ENCODE measurements at places on chromosomes 16 and 17. TPM values are rescaled to one million over a fixed set of nuclear protein-coding genes. Genes with fewer than 3 reads are reported as not detected.

The DBNDD1 gene
- 0.55 TPM for total RNA-seq

The EFCAB13 gene
- 5.1 TPM for total RNA-seq

The CD300LB gene
- not detected for total RNA-seq

The TMC7 gene
- total RNA-seq = not detected

The LRRC37A gene
- total RNA-seq = 7.1 TPM

The SLC35B1 gene
- 42.9 TPM for total RNA-seq

The ZSCAN10 gene
- total RNA-seq = 0.28 TPM

The KCNJ12 gene
- not detected for total RNA-seq

The TM4SF5 gene
- not detected for total RNA-seq

The KRT26 gene
- not detected for total RNA-seq

The AANAT gene
- not detected for total RNA-seq

The MRPS34 gene
- total RNA-seq = 89.4 TPM

The ATP1B2 gene
- 0.18 TPM for total RNA-seq

The SLC4A1 gene
- not detected for total RNA-seq

The ODAD4 gene
- total RNA-seq = 1.4 TPM

The NOTUM gene
- total RNA-seq = 0.30 TPM

The ACSM2B gene
- not detected for total RNA-seq

The ITGA2B gene
- 0.65 TPM for total RNA-seq

The AGRP gene
- total RNA-seq = not detected

The PLA2G10 gene
- not detected for total RNA-seq

The MMP28 gene
- total RNA-seq = not detected

The ZNF385C gene
- not detected for total RNA-seq

The OR3A3 gene
- not detected for total RNA-seq

The EME1 gene
- total RNA-seq = 13.2 TPM

The QPRT gene
- total RNA-seq = 3.8 TPM

The SLC12A3 gene
- not detected for total RNA-seq

The CES1 gene
- total RNA-seq = 0.60 TPM

The CD79B gene
- total RNA-seq = 37.2 TPM

The CHST5 gene
- total RNA-seq = not detected

The ZG16B gene
- total RNA-seq = 1.6 TPM

The SARM1 gene
- total RNA-seq = 21.7 TPM

The TNS4 gene
- 5.7 TPM for total RNA-seq

The KRTAP3-1 gene
- total RNA-seq = not detected

The PPY gene
- total RNA-seq = not detected

The SCGB1C2 gene
- not detected for total RNA-seq

The PRR35 gene
- total RNA-seq = not detected

The EPX gene
- not detected for total RNA-seq

The DNAH9 gene
- total RNA-seq = not detected

The CACNA1H gene
- 1.9 TPM for total RNA-seq

The TMEM92 gene
- total RNA-seq = not detected

The RRAD gene
- total RNA-seq = 0.38 TPM

The TNFSF13 gene
- 7.2 TPM for total RNA-seq

The CNTNAP1 gene
- total RNA-seq = 1.5 TPM

The AXIN2 gene
- total RNA-seq = 25.8 TPM

The ALDH3A1 gene
- total RNA-seq = 0.12 TPM

The MNT gene
- 30.7 TPM for total RNA-seq

The GDE1 gene
- total RNA-seq = 18.9 TPM

The IGSF6 gene
- 0.07 TPM for total RNA-seq

The ENPP7 gene
- not detected for total RNA-seq

The CCT6B gene
- total RNA-seq = 1.5 TPM

The RHBDF1 gene
- total RNA-seq = not detected

The OR3A2 gene
- 2.7 TPM for total RNA-seq

The GDPD1 gene
- total RNA-seq = 2.2 TPM

Measured in activated naive CD4-positive, alpha-beta T cell treated with anti-CD3 and anti-CD28 coated beads, Interleukin-2, amount 10 ng/mL, durations not matched to agents 5 hours and 36 hours (primary cell).